ENCODE measurements at places on chromosomes 1 and 21.

- DNase-seq: no peak
These were observed 196.0 kb downstream of the FMN2 start for GRCh38 chr1:240287722-240288121.

DNA sequence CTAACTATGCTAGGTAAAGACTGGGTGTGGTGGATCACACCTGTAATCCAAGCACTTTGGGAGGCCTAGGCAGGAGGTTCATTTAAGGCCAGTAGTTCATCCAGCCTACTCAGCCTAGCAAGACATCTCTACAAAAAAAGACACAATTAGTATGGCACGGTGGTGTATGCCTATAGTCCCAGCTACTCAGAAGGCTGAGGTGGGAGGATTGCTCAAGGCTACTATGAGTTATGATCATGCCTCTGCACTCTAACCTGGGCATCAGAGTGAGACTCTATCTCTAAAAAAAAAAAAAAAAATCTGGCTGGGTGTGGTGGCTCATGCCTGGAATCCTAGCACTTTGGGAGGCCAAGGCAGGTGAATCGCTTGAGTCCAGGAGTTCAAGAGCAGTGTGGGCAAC is 21.6 kb downstream of the NUP210L start:
- no peak for DNase-seq

GRCh38 chr1:147053269-147053668 is 115.1 kb downstream of the NBPF12 start:
- no peak for DNase-seq

- no peak for DNase-seq
These were observed 69.9 kb downstream of the EPB41 start for GRCh38 chr1:28984311-28984684.

DNA sequence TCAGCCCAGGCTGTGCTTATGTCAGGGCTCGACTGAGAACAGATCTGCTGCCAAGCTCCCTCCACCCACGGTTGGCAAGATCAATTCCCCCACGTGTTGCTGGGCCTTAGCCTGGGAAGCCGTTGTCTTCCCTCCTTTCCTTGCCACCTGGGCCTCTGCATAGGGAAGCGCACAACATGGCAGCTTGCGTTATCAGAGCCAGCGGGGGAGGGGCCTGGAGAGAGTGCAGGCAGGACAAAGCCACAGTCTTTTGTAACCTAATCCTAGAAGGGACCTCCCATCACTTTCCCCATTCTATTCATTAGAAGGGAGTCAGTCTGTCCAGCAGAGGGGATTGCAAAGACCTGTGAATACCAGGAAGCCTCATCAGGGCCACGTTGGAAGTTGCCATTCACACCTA is 17.0 kb upstream of the IGSF21 start:
- no peak for DNase-seq

GRCh38 chr1:117605164-117605773 is 579 bp upstream of the TENT5C start:
- DNase-seq: no peak

GRCh38 chr1:2951856-2952255 is 69.4 kb upstream of the ACTRT2 start:
- DNase-seq: no peak

GRCh38 chr1:226373376-226373775 is 34.5 kb downstream of the PARP1 start:
- no peak for DNase-seq

All from T follicular helper cell (primary cell).